ENCODE measurements at places on chromosomes 3 and 15.

DNA sequence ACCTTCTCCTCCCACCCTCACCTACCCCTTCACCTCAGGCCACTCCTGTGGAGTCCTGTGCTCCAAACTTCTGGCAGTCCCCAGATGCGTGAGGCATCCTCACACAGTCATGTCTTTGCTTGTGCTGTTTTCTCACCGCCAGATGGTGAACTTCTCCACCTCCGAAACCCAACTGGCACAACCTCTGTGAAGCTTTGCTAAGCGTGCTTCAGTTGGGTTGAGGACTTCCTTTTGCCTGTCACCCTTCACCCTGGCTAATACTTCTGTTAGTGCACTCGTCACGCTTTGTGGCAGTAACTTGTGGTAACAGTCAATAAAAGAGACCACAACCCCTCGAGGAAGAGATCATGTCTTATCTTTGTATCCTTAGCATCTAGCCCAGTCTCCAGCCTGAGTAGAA lies 42.0 kb upstream of the SKOR1 start:
- peak; percentile 95 for DNase-seq

DNA sequence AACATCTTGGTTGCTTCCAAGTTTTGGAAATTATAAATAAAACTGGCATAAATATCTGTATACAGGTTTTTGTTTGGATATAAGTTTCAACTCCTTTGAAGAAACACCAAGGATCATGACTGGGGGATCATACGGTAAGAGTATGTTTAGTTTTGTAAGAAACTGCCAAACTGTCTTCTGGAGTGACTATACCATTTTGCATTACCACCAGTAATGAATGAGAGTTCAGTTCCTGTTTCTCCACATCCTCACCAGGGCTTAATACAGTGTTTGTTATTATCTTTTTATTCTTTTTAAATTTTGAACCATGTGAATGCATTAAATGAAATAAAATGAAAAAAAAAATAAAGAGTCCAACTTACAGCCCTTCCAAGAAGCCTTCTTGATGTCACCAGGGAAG lies 3.7 kb upstream of the ANKUB1 start:
- no peak for DNase-seq

DNA sequence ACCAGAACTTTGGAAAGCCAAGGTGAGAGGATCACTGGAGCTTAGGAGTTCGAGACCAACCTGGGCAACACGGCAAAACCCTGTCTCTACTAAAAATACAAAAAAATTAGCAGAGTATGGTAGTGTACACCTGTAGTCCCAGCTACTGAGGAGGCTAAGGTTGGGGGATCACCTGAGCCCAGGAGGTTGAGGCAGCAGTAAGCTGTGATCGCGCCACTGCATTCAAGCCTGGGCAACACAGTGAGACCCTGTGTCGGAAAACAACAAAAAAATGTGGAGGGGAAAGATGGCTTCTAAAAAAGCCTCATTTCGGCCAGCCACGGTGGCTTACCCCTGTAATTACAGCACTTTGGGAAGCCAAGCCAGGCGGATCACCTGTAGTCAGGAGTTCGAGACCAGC lies 54.5 kb downstream of the SETD2 start:
- DNase-seq: no peak

GRCh38 chr15:81337713-81338157 lies 13.8 kb upstream of the STARD5 start:
- DNase-seq: no peak

GRCh38 chr15:54576298-54576935 lies 598.2 kb downstream of the UNC13C start:
- DNase-seq: no peak

DNA sequence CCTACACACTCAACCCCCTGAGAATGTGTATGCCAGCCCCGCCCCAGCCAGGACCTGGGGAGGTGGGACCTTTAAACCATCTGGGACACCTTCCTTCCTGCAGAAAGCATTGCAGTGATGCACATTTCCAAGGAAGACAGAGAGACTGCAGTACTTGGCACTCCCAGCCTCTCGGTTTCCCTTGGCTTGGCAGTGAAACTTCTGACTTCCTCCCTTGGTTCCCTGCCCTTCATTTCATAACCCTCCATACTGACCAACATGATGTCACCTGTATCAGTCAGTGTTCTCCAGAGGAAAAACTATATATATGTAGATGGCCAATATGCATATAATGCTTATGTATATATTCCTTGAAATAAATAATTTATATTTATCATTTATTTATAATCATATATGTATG lies 103.2 kb downstream of the SST start:
- peak; percentile 43 for DNase-seq

DNA sequence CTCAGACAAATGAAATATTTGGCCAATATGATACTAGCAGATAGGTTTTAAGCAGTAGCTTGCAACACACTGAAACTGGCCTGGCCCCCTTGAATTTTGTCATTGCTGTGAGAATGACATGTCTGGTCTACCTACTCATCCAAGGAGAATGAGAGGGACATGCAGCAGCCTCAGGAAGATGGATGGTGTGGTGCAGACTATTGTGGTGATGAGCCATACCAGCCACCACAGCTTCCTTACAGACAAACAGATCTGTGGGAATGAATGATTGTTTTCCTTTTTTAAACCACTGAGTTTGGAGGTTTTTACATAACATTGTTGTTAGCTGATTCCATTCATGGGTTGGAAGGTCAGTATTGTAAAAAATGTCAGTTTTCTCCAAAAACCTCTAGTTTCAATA lies 133.7 kb upstream of the POU1F1 start:
- DNase-seq: no peak
